ENCODE measurements at places on chromosomes 4 and X.

- DNase-seq: no peak
Observed at GRCh38 chr4:53937327-53937726, 127.1 kb downstream of the CHIC2 start.

GRCh38 chr4:30473225-30473624 is 246.9 kb upstream of the PCDH7 start:
- no peak for DNase-seq

- no peak for DNase-seq
Observed at GRCh38 chrX:80331285-80331684, 89.0 kb upstream of the TENT5D start.

- no peak for DNase-seq
Observed at GRCh38 chrX:20060961-20061748, 55.6 kb downstream of the MAP7D2 start.

GRCh38 chr4:172362569-172362968 is 549.4 kb downstream of the GALNTL6 start:
- DNase-seq: no peak

GRCh38 chr4:184238072-184238745 is 20.5 kb upstream of the ENPP6 start:
- no peak for DNase-seq

- no peak for DNase-seq
Observed at GRCh38 chr4:5824635-5825034, 68.3 kb downstream of the CRMP1 start.

GRCh38 chrX:13013363-13014110 is 30.9 kb downstream of the FAM9C start:
- no peak for DNase-seq

DNA sequence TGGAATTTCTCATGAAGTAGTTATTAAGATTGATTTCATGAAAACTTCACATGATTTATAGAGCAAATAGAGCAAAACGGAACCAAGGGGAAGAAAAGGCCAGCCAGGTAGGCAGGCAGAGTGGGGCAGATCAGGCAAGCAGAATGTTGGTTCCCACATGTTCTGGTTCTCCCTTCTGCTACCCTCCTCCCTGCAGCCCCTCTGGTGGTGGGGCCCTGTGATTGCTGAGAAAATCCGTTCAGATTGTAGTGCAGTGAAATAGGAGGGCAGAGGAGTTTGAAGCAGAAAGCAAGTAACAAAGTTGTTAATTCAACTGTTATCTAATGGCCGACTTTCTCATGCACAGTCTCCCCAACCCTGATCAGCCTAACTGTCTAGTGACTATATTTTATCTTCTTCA is 185.3 kb downstream of the MID1IP1 start:
- DNase-seq: no peak

GRCh38 chr4:80787306-80787705 is 243.2 kb upstream of the BMP3 start:
- no peak for DNase-seq

- DNase-seq: no peak
Observed at GRCh38 chr4:125837493-125838201, 522.9 kb downstream of the FAT4 start.

- no peak for DNase-seq
Observed at GRCh38 chr4:73919691-73920090, 50.5 kb downstream of the CXCL1 start.

DNA sequence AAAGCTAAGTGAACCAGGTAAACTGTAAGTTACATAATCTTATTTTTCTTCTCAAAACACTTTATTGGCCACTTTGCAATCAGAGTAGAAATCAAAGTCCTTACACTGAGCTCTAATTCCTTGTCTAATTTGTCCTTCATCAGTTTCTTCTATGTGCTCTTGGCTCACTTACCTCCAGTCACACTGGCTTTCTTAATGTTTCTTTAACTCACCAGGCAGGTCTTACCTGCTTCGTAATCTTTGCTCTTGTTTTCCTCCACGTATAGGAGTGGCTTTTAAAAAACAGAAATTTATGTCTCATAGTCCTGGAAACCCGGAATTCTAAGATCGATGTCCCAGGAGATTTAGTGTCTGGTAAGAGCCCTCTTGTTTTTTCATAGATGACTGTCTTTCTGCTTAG is 1462.1 kb downstream of the FSTL5 start:
- no peak for DNase-seq

DNA sequence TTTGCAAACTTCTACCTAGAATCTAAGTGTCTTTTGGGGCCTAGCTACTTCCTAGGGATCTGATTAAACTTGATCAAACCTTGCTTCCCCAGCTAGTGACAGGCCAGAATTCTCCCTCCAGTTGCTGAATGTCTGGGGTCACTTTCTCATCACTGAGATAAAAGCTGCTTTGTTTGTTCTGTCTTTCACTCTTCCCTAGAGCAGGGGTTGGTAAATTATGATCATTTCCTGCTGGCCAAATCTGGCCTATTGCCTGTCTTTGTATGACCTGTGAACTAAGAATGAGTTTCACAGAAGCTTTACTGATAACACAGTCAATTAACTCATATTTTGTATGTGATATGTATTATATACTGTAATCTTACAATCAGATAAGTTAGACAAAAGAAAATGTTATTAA is 157.8 kb upstream of the AADAT start:
- DNase-seq: no peak

- no peak for DNase-seq
Observed at GRCh38 chrX:42437211-42437610, 340.8 kb downstream of the PPP1R2C start.

DNA sequence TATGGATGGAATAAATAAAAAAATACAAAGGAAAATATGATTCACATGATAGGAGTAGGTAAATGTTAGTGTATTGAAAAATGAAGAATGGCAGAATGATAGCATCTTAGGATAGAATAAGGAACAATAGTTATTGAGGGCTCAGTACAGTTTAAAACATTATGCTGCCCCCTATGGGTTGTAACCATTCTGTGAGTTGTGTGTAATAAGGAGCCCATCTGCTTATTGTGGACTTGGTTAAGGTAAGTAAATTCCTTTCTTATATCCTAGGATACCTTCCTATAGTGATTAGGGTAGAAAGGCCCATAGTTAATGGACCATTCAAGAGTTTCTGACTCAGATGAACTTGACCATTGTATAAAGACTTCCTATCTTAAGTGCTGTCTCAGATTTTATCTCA is 195.8 kb downstream of the PDHA2 start:
- no peak for DNase-seq

DNA sequence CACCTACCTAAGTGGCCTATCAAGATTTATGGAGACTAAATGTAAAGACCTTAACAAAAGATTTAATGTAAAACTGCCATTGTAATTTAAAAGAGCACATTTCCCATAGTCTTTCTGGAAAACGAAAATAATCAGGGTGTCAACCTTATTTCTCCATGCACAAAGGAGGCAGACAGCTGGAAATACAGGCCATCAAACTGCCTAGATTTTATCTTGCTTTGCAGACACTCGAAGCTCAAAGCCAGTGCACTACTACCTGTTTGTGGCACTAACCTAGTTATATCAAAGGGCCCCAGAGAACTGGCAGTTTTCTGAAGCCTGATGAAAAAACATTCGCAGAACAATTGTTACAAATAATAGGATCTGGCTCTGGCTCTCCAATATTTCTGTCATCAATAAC is 863.9 kb downstream of the STPG2 start:
- no peak for DNase-seq

DNA sequence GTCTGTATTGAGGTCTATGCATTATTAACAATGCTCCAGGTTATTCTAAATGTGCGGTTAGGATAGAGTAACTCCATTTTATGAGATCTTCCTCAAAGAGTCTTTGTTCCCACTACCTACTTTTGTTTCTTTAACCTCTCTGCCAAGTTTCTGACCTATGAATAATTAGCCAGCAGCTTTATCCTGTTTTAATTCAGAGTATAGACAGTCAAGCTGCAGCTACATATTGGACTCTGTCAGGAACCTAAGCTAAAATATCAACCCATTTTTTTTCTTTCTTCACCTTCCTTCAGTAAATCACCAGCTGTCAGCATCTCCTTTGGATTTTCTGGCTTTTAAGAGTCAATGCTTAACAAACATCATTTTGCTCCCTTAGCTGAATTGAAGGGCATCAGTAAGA is 72.3 kb downstream of the TMEM47 start:
- no peak for DNase-seq

GRCh38 chrX:131595120-131595519 is 51.2 kb downstream of the OR13H1 start:
- no peak for DNase-seq

GRCh38 chrX:50372966-50373365 is 97.7 kb downstream of the DGKK start:
- DNase-seq: no peak

GRCh38 chr4:64582492-64582891 is 173.2 kb upstream of the TECRL start:
- no peak for DNase-seq

- DNase-seq: no peak
Observed at GRCh38 chr4:148273501-148273986, 168.7 kb downstream of the NR3C2 start.

GRCh38 chr4:80419946-80420345 is 84.4 kb downstream of the CFAP299 start:
- DNase-seq: no peak

DNA sequence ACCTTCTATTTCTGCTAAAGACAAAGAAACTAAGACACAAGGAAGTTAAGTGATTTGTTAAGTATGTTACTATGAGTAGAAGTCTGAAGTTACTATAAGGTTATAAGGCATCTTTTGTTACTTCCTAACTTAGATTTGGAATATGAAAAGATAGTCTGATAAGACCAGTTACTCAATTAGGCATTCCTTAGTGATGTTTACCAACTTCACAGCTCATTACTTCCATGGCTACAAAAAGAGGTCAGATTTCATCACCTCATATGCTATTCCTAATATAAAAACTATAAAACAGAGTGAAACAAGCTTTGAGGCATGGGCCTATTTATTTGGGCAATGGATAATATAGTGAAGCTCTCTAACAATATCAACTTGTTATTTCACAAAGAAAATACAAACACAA is 143.1 kb downstream of the TBCK start:
- DNase-seq: no peak

- DNase-seq: no peak
Observed at GRCh38 chrX:118502161-118502789, 6.7 kb downstream of the DOCK11 start.
